Progenitor cell of endocrine pancreas (in vitro differentiated cells): ENCODE measurements at places on chromosomes 3 and 15.
A peak's percentile ranks its signal among the peaks of the same experiment; 100 is the strongest.

GRCh38 chr3:58055314-58055713 lies 47.1 kb downstream of the FLNB start:
- DNase-seq = no peak

DNA sequence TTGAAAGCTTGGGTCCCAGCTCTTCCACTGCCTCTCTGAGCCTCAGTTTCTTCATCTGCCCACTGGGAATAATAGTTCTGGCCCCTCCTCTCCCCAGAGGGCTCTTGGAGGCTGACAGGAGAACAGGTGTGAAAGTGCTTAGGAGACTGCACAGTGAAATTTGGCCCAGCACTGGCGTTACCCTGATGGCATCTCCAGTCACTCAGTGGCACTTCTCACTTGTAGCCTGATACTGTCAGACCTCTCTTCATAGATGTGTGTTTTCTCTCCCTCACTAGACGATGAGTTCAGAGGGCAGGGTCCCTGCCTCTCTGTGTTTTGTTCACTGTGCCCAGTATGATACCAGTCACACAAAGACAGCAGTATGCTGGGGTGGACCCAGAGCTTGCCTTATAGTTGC lies 22.2 kb upstream of the IGDCC3 start:
- no peak for DNase-seq

DNA sequence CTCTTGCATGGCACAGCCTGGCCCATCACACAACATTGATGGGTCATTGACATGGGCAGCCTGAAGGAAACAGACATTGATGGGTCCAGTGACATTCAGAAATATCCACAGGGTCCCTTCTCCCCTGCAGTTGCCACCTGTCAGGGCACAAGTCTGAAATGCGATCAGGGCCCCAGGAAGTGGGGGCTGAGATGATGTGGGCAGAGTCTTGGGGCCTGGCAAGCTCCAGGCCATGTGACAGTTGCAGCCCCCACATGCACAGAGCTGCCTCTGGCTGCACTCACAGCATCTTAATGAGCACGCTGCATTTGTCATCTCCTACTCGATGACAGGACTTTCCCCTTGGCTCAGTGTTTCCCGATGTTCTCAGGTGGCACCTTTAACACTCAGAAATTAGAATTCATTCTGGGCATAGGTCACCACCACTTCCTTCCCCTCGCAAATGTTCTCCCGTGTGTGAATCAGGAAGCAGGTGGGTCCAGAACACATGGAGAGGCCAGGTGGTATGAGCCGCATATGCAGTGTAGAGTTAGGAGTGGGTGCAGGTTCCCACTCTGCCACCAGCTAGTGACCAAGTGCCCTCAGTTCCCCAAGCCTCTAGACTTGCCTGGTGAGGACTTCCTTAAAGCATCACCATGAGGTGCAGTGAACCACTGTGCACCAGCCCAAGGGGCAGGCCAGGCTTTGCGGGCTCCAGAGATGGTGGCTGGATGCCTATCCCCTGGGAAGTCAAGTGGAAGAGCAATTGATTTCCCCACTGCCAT lies 1.6 kb upstream of the TXNRD3 start:
- no peak for DNase-seq

DNA sequence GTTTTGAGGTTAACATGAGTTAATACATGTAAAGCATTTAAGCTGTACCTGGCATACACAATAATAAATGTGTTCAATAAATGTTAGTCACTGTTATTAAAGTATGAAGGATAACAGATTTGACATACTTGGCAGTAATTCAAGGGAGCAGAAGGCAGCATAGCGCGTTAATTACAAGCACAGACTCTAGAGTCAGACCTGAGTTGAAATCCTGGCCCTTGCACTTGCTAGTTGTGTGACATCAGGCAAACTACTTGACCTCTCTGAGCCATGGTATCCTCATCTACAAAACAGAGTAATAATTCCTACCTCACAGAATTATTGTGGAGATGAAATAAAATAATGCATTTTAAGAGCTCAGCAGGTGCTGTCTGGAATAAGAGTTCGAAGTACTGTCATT lies 5.4 kb downstream of the IFT122 start:
- no peak for DNase-seq

GRCh38 chr15:46420990-46421389 lies 786.2 kb downstream of the SQOR start:
- no peak for DNase-seq

GRCh38 chr3:19384868-19385267 lies 236.6 kb downstream of the KCNH8 start:
- DNase-seq = no peak

DNA sequence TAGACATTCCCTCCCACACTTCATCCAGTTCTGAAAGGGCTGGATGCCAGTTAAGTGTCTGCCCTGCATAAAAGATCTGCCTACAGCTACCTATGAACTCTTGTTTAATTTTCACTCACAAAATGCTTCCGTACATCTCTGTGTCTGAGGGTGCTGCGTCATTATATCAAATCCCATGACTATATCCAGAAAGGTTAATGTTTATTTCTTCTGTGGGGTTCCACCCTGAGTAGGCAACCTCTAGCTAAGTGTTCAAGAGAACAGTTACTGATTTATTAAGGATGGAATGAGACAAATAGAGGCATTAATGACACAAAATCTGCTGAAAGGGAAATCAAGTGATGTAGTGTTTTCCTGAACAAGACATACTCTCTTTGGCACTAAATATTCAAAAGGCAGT lies 220.2 kb downstream of the MTHFS start:
- DNase-seq = no peak

GRCh38 chr3:481680-482079 lies 285.1 kb downstream of the CHL1 start:
- DNase-seq = no peak

- no peak for DNase-seq
These were observed 245.2 kb upstream of the ARPP21 start for GRCh38 chr3:35393901-35394799.

DNA sequence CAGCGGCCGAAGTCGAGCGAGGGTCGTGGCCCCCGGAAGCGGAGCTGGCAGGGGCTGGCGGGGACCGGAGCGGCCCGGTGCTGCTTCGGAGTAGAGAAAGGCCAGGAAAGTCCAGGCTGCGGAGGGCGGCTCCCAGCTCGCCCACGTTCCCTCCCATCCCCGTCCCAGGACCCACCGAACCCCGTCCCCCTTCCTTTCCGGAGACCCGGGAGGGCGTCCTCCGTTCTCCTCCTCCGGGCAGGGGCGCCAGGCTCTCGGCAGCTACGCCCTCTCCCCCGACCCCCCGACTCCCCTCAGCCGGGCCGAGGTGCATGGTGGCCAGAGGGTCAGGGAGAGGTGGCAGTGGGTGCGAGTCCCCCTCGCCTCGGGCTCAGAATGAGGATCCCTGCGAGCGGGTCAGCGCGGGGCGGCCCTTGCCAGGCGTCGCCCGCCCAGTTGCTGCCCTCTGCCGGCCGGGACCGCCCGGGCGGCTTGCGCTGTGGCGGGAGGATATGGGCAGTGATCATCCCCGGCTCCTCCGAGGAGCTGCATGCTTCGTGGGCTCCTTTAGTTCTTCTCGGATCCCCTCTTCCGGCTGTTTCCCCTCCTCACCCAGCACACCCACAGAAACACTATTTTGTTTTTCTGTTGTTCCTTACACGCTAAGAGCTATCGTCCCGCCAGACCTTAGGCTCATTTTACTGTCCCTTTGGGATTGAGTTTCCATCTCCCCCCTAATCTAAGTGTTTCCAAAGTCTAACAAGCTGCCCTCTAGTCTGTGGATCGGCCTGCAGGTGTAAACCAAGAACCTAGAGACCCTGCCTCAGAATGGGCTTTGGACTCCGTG lies 744 bp upstream of the ALDH1A2 start:
- peak; percentile 58 for DNase-seq

DNA sequence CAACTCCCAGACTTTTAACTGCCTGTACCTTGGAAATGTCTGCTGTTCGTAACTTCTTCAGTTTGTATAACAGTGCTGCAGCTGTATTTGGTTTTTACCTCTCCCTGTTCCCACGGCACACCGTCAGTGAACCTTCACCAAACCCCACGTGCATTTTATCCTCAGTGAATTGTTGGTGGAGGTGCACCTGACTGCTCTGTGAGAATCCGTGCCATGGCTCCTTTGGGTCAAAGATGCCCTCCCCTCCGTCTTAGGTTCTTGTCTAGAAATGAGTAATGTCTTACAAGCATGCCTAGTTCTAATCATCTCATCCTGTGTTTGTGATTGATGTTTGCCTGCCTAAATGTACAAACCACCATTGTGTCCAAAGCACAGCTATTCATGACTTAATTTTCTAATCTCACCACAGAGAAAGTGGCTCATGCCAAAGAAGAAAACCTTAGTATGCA lies 28.2 kb downstream of the TPM1 start:
- no peak for DNase-seq

- no peak for DNase-seq
These were observed 16.7 kb downstream of the AP3S2 start for GRCh38 chr15:89877083-89877425.

DNA sequence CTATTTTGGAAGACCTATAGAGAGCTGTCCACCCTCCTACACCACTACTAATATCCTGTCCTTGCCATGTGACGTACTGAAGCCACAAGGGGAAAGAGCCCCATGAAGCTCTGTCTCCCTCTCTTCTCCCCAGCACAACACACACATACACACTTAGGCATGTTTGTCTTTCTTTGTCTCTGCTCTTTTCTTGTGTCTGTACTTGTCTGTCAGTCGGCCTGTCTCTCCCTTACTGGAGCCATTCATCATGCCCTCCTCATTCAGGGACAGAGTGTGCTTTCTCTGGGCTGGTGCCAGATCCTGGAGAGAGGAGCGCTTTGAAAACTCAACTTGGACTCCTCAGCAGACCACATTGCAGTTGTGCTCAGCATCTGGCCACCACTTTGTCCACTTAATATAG lies 47.6 kb downstream of the PSMD6 start:
- DNase-seq = no peak

- DNase-seq = no peak
These were observed 48.1 kb downstream of the HCN4 start for GRCh38 chr15:73320619-73321180.

GRCh38 chr3:50658416-50658815 lies 16.3 kb upstream of the DOCK3 start:
- DNase-seq = no peak

DNA sequence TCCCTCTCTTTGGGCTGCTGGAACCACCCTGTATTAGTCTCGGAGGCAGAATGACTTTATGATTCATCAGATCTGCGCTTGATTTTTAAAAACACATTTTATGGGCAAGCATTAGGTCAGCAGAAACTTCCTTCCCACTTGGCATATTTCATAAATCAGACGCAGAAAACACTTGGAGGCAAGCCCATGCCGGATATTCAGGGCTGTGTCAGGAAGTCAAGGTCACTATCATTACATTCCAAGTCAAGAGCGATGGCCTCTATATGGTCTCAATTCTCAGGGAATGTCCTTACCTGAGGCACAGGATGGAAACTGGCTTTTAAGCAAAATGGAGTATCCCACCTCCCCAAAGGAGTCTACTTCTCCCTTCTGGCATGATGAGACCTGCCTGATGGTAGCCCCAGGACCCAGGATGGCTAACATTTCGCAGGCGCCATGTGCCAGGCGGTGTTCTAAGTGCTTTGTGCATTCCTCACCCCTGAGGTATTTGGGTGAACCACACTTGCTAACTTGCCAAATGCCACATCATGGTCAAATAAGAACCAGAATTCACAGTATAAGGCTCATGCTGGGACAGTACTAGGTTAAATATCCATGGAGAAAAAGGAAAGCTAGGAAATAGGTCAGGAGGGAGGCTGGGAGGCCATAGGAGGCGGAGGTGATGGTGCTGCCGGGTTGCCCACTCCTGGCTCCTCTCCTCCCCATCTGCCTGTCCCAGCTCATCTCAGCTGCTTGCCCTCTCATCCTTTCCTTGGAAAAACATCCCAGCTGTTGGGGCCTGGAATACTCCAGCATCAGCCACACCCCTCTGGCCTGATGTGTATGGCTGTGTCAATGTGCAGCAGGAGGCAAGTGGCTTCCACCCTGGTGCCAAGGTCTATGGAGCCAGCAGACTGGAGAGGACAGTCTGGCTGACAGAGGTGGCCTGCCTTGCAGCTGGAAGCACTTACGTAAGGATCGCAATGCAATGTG lies 18.8 kb downstream of the BCL2L10 start:
- no peak for DNase-seq

- no peak for DNase-seq
These were observed 106.0 kb downstream of the TNIK start for GRCh38 chr3:171354049-171354705.

DNA sequence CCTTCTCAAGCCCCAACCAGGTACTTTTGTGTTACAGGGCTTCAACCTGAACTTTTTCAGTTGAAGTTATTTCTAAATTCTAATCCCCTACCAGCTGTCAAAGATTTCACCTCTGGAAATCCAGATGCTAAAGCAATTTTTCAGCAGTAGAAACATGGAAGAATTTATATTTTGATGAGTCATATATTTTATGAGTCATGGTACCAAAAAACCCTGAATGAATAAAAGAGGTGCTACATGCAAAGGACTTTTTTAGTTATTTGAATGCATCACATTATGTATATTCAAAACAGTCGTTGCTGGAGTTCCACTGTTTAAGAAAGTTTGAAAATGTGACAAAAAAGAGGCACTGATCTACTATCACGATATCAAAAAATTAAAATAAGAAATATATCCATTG lies 96.0 kb upstream of the ZNF385D start:
- DNase-seq = no peak

- no peak for DNase-seq
These were observed 33.2 kb downstream of the B4GALT4 start for GRCh38 chr3:119207512-119207875.

- no peak for DNase-seq
These were observed 186.9 kb downstream of the PTPRG start for GRCh38 chr3:61748288-61748687.

GRCh38 chr15:101258238-101259144 lies 6.6 kb upstream of the CHSY1 start:
- no peak for DNase-seq

DNA sequence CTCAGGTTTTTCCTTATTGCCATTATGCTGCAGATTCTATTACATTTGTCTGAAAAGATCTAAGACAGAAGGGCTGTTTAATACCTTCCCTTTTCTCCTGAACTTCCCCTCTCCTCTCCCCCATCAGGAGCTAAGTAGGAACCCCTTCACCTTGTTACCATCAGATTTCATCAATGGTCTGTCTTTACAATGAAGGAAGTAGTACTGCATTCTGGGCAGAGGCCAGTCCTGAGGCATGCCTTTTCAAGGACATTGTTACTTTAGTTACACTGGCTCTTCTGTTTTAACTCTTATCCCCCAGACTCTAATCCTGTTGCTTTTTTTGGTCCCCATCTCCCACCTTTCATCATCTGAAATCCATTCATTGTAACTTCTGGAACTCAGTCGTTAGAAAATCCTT lies 8.1 kb downstream of the CTNNB1 start:
- no peak for DNase-seq
